ENCODE measurements at places on chromosomes 12 and 14. TPM values are rescaled to one million over a fixed set of nuclear protein-coding genes. Genes with fewer than 3 reads are reported as not detected.

GRCh38 chr12:124381456-124382296 lies 86.8 kb downstream of the RFLNA start:
- H3K36me3 ChIP-seq, result peaks cover 45% of the 10 kb centered on the region
- DNase-seq, result peak; percentile 93
- peak overlapping the region; percentile 78 for H3K27ac ChIP-seq

GRCh38 chr12:88035271-88035906 lies 6.2 kb upstream of the C12orf50 start:
- H3K27ac ChIP-seq, result peak overlapping the region; percentile 83
- no peaks in the 10 kb centered on the region for H3K36me3 ChIP-seq
- H3K4me1 ChIP-seq, result peaks cover 28% of the 10 kb centered on the region
- peak overlapping the region; percentile 84 for H3K4me3 ChIP-seq
- peak; percentile 98 for DNase-seq

DNA sequence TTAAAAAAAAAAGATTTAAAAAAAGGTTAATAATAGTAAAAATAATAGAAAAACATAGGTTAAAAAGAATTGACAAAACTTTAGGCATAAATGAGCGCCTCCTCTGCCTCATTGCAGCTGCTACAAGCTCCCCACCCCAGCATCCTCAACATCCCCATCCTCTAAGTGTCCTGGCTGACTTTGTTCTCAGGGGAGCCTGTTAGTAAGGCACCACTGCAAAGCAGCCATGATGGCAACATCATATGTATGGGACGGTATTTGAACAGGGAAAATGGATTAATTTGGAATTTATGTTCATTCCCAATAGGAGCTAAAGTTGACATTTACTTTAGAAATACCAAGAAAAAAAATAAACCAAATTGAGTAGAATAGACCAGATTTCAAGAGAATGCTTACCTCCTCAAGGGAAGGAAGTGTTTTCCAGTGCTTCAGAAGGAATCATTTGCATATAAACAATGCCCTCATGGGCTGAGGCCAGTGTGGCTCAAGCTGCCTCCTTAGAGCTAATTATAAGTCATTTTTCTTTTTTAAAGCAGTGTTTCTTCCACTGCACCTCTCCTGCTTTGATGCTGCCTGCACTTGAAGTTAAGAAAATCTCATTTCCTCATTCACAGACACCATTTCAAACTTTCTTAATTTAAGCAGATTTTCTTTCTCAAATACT lies 59.6 kb downstream of the DACT1 start:
- no peak overlapping the region for H3K4me3 ChIP-seq
- H3K27ac ChIP-seq, result no peak overlapping the region
- no peaks in the 10 kb centered on the region for H3K4me1 ChIP-seq
- H3K27me3 ChIP-seq, result no peaks in the 10 kb centered on the region
- H3K36me3 ChIP-seq, result no peaks in the 10 kb centered on the region
- DNase-seq, result no peak

- H3K27me3 ChIP-seq, result no peaks in the 10 kb centered on the region
- no peak overlapping the region for H3K27ac ChIP-seq
- H3K36me3 ChIP-seq, result no peaks in the 10 kb centered on the region
- H3K4me3 ChIP-seq, result no peak overlapping the region
Observed at GRCh38 chr14:97457575-97458085, 660.4 kb downstream of the VRK1 start.

GRCh38 chr12:4275016-4275869 lies 1.7 kb downstream of the CCND2 start:
- peak; percentile 81 for DNase-seq
- peaks cover 100% of the 10 kb centered on the region for H3K4me1 ChIP-seq
- H3K27ac ChIP-seq, result peak overlapping the region; percentile 98
- H3K4me3 ChIP-seq, result peak overlapping the region; percentile 68
- H3K27me3 ChIP-seq, result peaks cover 49% of the 10 kb centered on the region

DNA sequence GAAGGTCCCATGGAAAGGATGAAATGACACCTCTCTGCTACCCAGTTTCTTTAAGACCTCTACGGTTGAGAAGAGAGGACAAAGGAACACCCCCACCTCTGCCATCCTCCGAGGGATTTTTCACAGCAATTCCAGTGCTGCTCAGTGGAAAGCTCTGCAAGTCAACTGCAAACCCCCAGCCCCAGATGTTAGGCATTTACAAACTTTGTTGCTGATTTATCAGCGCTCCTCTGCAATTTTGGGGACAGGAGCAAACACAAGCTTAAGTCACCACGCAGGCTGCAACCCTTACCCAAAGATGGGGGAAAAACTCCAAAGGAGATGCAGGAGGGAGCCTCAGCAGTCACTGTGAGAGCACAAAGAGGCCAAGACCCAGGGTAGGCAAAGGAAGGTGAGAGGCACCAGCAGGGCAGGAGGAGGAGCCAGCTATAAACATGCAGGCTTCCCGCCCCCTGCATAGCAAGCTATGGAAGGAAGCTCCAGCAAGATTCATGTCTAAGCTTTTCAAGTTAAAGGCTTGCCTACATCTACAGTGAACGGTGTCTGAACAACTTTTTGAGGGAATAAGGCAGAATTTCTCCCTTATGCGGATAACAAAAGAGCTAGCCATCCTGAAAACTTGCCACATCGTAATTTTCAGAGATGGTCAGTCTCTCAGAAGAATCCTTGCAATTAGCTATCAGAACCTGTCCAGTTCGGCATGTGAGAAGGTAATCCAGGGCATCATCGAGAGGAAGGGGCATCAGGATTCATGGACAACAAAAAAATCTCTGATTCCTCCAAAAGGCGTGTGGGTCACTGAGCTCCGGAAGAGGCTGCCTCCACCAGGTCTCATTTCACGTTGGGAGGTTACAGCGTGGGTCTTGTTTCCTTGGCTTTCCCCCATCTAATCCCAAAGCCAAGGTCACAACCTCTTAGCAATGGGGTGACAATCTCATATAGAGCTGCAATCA lies 3.9 kb downstream of the CTDSP2 start:
- peak overlapping the region; percentile 0 for H3K4me3 ChIP-seq
- H3K4me1 ChIP-seq, result peaks cover 77% of the 10 kb centered on the region
- no peaks in the 10 kb centered on the region for H3K36me3 ChIP-seq
- no peaks in the 10 kb centered on the region for H3K27me3 ChIP-seq
- DNase-seq, result no peak

- no peaks in the 10 kb centered on the region for H3K36me3 ChIP-seq
- H3K4me1 ChIP-seq, result no peaks in the 10 kb centered on the region
- no peak overlapping the region for H3K4me3 ChIP-seq
- DNase-seq, result no peak
Observed at GRCh38 chr12:82793751-82794281, 107.1 kb downstream of the TMTC2 start.

- H3K27ac ChIP-seq, result no peak overlapping the region
- H3K4me1 ChIP-seq, result no peaks in the 10 kb centered on the region
- no peak overlapping the region for H3K4me3 ChIP-seq
- no peak for DNase-seq
Observed at GRCh38 chr14:81767266-81767995, 233.8 kb upstream of the SEL1L start.

DNA sequence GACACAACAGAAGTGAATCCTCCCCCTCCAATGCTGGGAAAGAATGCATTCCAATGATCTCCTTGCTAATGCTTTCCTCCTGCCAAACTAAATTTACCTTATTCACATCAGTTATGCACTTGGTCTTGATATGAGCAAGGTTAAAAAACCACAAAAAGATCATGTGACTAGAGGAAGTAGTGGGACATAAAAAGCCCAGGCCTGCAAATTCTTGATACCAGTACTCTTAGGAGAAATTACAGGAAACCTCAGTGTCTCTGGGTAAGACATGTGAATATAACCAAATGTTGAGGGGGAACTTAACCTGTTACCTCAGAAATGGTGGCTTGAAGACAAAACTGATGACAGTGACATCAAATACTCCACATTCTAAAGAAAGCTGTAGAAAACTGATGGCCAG lies 427.1 kb downstream of the RPS29 start:
- H3K4me1 ChIP-seq, result no peaks in the 10 kb centered on the region
- H3K36me3 ChIP-seq, result no peaks in the 10 kb centered on the region
- no peak overlapping the region for H3K27ac ChIP-seq
- DNase-seq, result no peak

The NRL gene
- total RNA-seq, result 4.2 TPM

The ADIPOR2 gene
- 34.8 TPM for total RNA-seq

The TAS2R31 gene
- 14.1 TPM for total RNA-seq

The BICD1 gene
- 23.1 TPM for total RNA-seq

The KLHDC1 gene
- total RNA-seq, result 5.9 TPM

Data from spleen (tissue), 13 donors.